ENCODE measurements at places on chromosomes 5 and 9. TPM values are rescaled to one million over a fixed set of nuclear protein-coding genes. Genes with fewer than 3 reads are reported as not detected.

DNA sequence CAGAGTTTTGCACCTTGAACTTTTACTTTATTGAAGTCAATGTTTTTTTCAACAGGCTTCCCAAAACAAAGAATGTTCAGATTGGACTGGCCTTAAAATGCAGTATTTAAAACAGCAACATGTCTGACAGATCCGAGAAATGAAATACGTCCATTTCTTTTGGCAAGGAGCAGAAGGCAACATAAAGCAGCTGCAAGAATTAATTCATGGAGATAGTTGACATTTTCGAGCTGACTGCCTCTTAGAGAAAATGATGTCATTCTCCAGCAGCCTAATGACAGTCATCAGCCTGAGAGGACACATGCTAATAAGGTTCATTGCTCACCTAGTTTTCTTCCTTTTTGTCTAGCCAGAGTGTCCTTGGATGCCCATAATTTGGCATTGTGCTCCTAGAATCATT lies 232.2 kb upstream of the SEMA6A start:
- DNase-seq, result no peak

DNA sequence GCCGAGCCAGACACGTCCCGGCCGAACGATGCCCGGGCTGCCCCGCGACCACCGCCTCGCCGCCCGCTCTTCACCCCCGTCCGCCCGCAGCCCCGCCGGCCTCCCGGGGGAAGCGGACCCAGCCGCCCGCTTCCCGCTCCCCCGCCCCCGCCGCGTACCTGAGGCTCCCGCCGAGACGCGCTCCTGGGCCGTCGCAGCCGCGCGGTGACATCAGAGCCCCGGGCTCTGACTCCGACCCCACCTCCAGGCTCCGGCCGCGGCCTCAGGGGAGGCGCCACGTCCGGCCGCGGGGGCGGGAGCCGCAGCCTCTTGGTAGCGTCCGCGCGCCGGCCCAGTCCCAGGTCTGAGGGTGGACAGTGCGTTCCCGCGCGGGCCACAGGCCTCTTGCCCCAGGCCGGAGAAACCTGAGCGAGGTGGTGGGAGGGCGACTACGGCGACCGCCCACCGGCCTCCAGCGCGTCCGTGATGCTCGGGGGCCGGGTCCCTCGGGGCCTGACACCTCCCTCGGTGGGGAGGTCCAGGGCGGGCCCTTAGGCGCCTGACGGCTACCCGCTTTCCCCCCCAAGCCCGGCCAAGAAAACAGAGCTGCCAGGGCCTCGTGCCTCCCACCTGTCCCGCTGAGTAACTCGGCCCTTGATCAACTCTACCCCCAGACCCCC lies at the start of gene SHROOM1:
SHROOM1 (minus strand) TSS at position 212 of the 659 bp plus-strand sequence. CDS start 4,507 bp downstream, outside the sequence.
- no peak for DNase-seq

- DNase-seq, result no peak
These were observed 75.6 kb downstream of the ST8SIA4 start for GRCh38 chr5:100827481-100827889.

DNA sequence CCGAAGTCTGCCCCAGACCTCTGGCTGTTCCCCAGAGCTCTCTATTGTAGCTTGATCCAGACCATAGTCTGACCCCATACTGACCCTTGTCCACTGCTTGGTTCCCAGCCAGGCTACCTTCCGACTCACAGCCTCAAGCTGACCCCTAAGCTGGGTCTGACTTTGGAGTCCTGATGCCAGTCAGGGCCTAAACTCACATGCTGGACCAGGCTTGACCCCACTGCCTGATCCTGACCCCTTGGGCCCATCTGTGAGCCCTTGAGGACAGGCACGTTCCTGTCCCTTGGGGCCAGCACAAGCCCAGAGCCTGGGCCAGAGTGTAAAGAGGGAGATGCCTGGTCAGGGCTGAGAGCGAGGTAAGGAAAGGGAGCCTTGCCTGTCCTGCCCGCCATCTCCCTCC lies 32.7 kb upstream of the ENHO start:
- peak; percentile 14 for DNase-seq

GRCh38 chr9:136694163-136694871 lies 7.1 kb upstream of the AGPAT2 start:
- peak; percentile 67 for DNase-seq

- DNase-seq, result no peak
These were observed 265.5 kb upstream of the DAP start for GRCh38 chr5:11026543-11026942.

DNA sequence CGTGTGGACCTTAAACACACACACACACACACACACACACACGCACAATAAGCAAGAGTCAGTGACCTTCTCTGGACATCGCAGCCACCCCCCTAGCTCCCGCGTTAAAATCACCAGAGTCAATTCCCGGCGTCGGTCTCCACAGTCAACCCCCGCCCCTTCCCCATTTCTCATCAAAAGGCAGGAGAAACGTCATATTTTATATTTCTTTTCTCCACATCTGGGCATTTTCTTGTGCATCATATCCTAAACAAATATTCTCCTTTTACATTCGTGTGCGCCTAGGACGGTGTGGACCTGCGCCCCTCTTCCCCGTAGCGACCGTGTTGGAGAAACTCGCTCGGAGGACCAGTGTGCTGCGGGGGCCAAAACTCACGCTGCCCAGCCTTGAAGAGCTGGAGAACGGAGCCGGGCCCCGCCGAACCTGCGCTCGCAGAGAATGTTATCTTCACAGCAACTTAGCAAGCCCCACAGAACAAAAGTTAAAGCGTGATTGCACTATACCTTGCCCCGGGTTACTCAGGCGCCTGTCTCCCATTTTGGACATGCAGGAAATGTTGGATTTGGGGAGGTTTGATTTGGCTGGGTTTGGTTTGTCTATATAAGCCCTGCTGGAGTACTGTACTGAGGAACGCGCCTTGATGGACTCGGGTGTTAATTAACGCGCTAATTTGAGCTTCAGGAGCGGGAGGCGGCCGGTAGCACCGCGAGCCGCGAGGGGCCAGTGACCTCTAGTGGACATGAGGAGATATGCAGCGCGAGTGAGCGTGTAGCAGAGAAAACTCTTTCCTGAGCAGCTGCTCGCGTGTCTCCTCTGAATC lies 192.4 kb downstream of the MEF2C start:
- DNase-seq, result peak; percentile 91

DNA sequence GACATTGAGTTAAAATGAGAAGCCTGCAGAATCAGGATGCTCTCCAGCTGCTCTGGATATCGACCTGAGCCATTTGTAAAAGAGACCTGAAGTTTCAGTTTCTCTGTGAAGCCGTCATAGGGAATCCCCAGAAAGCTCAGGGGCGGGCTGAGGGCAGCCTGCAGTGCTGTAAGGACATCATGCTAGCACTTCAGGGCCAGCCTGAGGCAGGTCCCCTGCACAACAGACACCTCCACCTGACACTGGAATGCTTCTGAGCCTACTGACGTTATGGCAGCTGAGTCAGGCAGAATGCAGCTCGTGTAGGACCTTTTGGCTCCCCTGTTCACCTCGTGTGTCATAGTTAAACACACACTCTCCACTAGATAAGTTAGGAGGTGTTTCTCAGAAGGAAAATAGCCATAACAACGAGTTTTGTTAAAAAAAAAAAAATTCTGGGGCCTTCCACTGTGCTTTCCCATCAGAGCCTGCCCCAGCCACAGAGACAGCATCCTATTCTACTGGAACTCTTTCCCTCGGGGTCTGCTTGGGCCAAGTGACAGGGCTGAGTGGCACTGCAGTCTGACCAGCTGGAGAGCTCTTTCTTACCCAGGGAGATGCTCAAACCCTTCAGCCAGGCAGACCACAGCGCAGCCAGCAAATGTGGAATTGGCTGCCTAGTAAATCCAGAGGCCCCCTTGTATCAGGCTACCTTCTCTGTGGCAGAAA lies 354.9 kb downstream of the DIRAS2 start:
- no peak for DNase-seq

DNA sequence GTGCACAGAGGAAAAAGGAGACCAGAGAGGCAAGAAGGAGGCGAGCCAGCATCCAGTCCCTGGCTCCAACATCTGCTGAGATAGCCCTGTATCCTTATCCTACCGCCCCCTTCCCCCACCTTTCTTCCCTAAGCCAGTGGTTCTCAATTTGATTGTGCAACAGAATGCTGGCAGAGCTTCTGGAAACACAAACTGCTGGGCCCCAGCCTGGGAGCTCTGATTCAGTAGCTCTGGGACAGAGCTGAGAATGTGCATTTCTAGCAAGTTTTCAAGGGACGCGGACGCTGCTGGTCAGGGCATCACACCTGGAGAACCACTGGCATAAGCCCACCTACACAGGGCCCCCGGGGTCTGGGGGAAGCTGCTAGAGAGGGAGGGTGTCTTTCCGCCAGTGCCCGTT lies 21.1 kb downstream of the AK8 start:
- DNase-seq, result peak; percentile 35

GRCh38 chr5:133108481-133108921 lies 56.7 kb downstream of the HSPA4 start:
- no peak for DNase-seq

SMIM32 gene
- 0.61 TPM for polyA plus RNA-seq

CEP120 gene
- 25.4 TPM for polyA plus RNA-seq
